ENCODE measurements at places on chromosomes 4 and X.

DNA sequence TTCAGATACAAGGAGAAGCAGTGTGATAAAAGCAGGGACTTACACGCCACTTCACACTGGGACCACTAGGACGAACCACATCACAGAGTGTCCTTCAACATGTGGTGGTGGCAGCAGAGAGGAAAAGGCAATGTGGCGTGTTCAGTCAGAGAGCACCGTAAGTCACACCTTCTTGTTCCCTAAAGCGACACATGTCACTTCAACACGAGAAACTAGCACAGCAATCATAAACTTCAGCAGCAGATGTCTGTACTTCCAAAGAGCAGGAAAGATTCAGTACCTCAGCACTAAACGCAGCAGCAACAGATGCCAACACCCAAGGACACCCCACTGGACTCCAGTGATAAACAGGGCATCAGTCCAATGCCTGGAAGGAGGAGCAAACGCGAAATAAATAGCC lies 96.7 kb downstream of the AREG start:
- no peak for DNase-seq

- DNase-seq = no peak
These were observed 111.9 kb downstream of the GABRB1 start for GRCh38 chr4:47143261-47143660.

DNA sequence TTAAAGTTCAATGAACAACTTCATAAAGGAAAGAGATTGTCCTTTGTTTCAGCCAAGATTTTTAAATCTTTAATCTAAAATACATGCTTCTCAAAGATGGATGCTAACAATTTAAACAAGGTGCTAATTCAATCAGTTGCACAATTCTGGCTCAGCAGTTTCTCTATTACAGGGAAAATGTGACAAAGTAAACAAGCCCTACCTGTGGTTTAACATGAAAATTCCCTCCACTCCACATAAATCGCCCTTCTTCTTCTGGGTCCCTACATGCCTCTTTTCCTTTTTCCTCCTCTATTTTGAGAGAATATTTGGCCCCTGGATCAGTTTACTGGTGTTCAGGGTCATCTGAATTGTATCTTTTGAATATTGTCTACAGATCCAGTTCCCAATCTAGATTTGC lies 80.6 kb downstream of the FRYL start:
- no peak for DNase-seq

- DNase-seq = no peak
These were observed 49.8 kb downstream of the SMPX start for GRCh38 chrX:21708116-21708515.

GRCh38 chr4:39341075-39341725 lies 25.0 kb downstream of the RFC1 start:
- no peak for DNase-seq

- DNase-seq = no peak
These were observed 31.6 kb downstream of the TSC22D3 start for GRCh38 chrX:107743995-107744394.

- DNase-seq = no peak
These were observed 139.1 kb downstream of the VEGFC start for GRCh38 chr4:176653401-176654220.

- DNase-seq = no peak
These were observed 27.6 kb upstream of the INTU start for GRCh38 chr4:127604949-127605709.

DNA sequence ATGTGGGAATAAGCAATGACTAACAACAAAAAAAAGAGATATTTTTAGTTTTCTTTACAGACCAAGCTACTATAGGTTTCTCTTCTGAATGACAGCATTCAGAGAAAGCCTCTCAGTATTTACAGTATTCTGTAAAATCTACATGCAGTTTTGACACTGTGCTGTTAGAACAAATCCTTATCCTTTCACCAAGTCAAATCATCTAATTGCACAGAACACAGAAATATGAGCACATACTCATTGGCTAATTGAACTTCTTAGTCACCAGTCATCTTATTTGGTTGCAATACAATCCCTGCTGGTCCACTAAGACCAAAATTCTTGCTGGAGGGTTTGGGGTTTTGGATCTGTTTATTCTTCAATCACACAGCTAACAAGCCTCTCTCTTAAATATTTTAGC lies 5.7 kb downstream of the ACOT9 start:
- DNase-seq = no peak

- DNase-seq = no peak
These were observed 1297.7 kb downstream of the C4orf33 start for GRCh38 chr4:130393642-130394041.

DNA sequence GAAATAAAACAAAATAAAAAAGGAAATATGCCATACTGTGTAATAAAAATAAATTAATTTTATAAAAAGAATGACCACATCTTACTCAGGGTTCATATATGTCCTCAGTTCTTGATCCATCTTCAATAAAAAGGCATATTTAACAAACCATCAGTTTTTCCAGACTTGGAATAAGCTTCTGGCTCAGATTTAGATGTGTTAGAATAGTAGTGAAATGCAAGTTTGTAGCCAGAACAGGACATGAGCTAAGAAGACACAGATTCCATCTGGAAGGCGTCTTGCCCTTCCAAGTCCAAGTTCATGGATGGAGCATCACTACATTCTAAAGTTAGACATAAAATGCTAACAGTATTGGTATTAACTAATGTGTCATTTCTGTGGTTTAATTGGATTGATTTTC lies 10.3 kb upstream of the LSM6 start:
- DNase-seq = no peak

DNA sequence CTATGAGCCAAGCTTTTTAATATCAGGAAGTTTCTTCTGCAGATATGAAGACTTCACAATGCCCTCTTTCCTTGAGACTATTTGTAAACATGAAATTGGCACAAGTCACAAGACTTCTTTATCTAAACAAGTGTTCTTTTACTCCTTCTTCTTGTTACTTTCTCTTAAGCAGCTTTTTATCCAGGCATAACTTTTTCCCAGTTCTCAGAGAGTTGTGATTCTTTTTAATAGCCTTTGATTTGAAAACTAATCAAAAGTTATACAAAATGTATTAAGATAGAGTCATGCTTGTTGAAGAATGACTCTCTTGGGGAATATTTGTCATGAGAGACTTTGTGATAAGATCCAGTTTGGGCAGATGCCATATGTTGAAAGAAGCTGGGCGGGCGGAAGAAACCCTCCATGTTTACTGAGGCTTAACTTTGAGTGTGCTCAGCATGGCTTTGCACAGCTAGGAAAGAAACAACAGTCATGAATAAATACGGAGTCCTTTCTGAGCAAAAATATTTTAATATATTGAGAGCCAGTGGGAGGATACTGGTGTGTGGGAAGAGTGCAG lies 39.3 kb downstream of the SYTL5 start:
- no peak for DNase-seq

DNA sequence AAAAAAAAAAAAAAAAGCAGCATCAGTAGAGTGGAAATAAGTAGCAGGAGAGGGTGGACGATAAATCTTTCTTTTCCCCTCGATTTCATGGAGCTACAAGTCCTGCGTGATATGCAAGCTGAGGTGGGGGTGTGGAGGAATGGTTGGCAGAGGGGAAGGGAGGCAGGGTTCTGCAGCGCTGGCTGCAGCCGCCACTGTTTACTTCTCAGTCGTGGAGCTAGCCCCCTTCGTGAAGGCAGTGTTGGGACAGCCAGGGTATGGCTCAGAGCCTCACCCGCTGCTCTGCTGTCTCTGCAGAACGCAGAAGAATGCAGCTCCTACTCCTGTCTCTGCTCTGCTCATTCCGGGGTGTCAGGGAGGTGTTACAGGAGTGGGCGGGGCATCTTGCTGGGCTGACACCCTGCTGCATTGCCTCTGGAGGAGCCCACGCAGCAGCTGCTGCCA lies 140.6 kb downstream of the GPM6A start:
- peak; percentile 42 for DNase-seq

DNA sequence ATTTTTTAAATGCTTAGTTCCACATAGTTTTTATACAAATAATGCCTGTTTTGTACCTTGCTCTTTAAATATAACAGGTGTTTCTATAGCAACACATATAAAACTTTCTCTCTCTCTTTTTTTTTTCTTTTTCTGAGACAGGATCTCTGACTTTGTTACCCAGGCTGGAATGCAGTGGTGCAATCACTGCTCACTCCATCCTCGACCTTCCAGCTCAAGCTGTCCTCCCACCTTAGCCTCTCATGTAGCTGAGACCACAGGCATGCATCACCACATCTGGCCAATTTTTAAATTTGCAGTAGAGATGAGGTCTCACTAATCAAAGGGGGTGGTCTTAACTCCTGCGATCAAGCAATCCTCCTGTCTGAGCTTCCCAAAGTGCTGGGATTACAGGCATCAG lies 18.3 kb upstream of the SULT1E1 start:
- no peak for DNase-seq

DNA sequence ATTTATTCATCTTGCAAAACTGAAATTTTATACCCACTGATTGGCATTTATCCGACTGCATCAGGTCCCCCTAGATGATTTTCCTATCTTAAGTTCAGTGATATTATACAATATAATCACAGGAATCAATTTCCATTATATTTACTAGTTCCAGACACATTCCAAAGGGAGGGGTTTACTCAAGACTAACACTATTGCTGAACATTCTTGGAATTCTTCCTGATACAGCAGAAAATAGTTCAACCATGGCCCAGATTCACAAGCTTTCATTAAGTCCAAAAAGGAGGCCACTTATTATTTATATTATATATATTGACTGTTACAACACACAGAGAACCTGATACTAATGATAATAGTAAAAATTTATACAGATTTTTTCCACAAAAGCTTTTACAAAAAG lies 2353.6 kb downstream of the PCDH7 start:
- no peak for DNase-seq

DNA sequence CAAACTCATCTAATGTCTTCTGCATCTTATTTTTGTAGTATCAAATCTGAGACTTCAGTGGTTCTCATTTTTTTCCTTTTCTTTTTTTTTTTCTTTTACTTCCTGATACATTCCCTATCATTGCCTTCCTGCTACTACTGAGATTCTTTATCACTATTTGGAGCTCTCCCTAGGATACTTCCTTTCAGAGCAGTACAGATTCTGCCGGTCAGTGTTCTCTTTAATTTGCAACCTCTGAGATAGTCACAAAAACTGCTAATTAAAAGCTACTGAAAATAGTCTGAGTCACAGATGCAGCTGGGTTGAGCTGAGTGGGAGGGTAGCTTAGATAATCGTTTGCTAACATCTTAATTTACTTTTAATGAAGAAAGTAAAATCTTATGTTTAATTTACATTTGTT lies 1279.7 kb downstream of the ARAP2 start:
- DNase-seq = no peak

GRCh38 chr4:83170952-83171399 lies 56.4 kb upstream of the PLAC8 start:
- no peak for DNase-seq

GRCh38 chrX:100381619-100382018 lies 28.5 kb downstream of the PCDH19 start:
- DNase-seq = no peak

DNA sequence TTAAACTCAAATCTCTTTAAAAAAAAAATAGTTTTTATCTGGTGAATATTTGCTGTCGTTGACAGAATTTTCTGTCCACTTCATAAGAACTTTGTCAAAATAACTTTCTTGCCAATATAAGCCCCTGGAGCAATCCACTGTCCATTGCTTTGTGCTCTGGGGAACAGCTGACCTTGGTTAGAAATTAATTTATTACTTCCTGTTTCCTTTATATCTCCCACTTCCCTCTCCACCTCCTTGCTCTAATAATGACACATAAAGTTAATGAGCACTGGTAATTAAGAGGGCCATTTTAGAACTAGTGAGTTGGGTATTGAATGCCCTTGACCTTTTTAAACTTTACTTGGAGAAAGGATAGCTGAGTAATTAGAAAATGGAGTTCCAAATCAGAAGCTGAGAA lies 151.3 kb upstream of the LEF1 start:
- no peak for DNase-seq

DNA sequence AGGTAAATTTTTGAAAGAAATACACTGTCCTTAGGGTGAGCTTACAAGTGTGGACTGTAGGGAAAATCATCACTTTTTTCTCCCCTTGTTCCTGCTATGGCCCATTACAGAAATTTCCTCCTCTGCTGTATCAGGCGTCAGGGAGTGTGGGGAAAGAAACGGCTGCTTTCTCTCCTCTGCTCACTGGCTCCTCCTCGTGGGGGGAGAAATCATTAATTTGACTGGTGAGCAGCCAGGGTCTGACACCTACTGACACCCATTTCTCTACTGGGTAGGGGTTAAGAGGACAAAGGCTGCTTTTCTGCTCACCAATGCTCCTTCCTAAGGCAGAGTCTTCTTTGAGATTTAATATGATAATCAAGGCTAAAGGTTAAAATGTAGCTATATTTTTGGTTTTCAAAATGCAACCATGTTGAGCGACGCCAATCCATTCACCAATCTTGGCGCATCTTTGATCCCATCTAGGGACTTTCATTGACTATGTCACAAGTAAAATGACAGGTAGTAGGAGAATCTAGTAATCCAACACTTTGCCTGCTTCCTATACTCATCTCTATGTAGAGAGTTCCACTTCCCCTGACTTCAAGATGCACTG lies 25.1 kb downstream of the SETD7 start:
- no peak for DNase-seq

- DNase-seq = no peak
These were observed 444.3 kb upstream of the ATOH1 start for GRCh38 chr4:93384241-93384640.

DNA sequence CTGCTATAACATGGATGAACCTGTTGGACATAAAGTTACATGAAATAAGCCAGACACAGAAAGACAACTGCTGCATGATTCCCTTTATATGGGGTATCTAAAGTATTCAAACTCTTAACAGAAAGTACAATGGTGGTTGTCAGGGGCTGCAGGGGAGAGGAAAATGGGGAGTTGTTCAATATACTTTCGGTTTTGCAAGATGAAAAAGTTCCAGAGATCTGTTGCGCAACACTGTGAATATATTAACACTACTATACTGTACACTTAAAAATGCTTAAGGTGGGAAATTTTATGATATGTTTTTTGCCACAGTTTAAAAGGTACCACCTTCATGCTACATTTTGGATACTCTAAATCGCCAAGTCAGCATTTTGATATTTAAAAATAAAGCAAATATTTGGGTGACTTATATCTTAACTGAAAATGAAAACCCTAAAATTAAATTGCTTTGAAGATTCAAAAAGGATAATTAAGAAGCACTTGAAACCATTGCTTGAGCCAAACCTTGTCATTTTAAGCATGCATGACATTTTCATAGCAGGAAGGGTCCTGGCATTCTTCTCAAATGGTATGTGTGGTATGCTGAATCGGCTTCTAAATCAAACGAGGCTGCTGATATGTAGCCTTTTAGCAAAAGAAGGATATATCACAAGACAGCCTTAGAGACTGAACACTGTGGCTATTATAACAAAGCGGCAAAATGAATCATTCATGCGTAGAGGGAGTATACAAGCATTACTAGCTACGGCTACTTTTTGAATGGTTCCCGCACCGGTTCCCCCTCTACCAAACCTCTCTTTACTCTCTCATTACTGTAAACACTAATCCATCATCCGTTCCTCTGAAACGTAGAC lies 607.1 kb upstream of the DIPK2B start:
- no peak for DNase-seq

- DNase-seq = no peak
These were observed 83.7 kb downstream of the DHRSX start for GRCh38 chrX:2416851-2417604.
